ENCODE measurements at places on chromosomes 11 and 22. TPM values are rescaled to one million over a fixed set of nuclear protein-coding genes. Genes with fewer than 3 reads are reported as not detected.

GRCh38 chr11:134363592-134363991 is 31.8 kb downstream of the GLB1L2 start:
- no peaks in the 10 kb centered on the region for H3K27me3 ChIP-seq
- H3K36me3 ChIP-seq: no peaks in the 10 kb centered on the region
- no peak for DNase-seq
- H3K27ac ChIP-seq: no peak overlapping the region
- H3K4me1 ChIP-seq: peaks cover 7% of the 10 kb centered on the region
- no peak overlapping the region for H3K4me3 ChIP-seq

DNA sequence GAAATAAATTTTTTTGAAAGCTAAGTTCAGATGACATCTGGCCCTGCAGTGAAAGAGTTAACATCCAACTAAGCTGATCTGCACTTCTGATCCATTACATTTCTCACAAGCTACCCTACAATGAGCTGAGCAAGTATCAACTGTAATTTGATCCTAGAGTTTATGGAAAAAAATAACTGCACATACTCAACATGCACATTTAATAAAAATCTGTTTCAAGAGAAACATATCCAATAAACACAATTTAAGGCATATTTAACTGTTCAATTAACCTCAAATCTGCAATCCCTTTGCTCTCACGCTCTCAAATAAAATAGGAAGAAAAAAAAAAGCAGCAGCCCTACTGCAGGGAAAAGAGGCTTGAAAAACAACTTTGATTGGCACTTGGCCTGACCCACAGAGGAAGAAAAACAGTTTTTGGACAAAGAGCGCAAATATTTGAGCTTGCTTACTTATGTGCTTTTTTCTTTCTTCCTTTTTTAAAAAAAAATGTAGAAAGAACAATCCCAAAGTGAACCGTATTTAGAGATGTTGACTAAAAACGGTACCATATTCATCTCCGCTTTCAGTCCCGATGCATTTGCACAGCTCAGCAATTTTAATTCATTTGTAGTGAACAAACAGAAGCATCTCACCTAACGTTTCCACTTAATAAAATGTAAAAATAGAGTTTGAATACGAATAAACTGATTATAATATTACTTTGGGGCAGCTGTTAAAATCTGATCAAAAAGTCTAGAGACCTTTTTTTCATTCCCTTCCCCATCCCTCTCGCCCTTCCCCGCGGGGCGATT is 1.6 kb downstream of the SESN3 start:
- peaks cover 27% of the 10 kb centered on the region for H3K4me1 ChIP-seq
- peak overlapping the region; percentile 98 for H3K4me3 ChIP-seq
- H3K36me3 ChIP-seq: no peaks in the 10 kb centered on the region
- peak overlapping the region; percentile 89 for H3K27ac ChIP-seq
- H3K27me3 ChIP-seq: no peaks in the 10 kb centered on the region

The PNPLA3 gene
- total RNA-seq: 9.3 TPM

The MAJIN gene
- total RNA-seq: not detected
